ENCODE measurements at places on chromosomes 7 and 10.

- no peak for DNase-seq
These were observed 15.9 kb downstream of the VPS41 start for GRCh38 chr7:38893061-38893460.

DNA sequence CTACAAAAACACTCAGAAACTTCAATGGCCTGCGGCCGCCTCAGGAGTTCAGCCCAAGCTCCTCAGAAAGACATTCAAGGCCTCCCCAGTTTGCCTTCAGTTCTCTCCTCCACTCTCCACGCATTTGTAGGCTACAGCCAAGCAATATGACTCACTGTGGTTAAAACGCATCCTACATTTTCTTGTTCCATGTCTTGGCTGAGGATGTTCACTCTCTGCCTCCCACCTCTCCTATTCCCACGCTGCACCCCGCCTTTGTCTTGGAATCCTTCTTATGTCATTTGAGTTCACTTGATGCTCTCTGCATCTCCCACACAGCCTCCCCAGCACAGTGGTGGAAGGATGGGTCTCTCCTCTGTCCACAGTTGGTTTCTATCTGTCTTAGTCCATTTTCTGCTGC lies 184.8 kb downstream of the NPSR1 start:
- no peak for DNase-seq

- DNase-seq: no peak
These were observed 109.5 kb upstream of the CDK6 start for GRCh38 chr7:92945840-92946239.

GRCh38 chr7:45638916-45639315 lies 64.7 kb downstream of the ADCY1 start:
- no peak for DNase-seq

DNA sequence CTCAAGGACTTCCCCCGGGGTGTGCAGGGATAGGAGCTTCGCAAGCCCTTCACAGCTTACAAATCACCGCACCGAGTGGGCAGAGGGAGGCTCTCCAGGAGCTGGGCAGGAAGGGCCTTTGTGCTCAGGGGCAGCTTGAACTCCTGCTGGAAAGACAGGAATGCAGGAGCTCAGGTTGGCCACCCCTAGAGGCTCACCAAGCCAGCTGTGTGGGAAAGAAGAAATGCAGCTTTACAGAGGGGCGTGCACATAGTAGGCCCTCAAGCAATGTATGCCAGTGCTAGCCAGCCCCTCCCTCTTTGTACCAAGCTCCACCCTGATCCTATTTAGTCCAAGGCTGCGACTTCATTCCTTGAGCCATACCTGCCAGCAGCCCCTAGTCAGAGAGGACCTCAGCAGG lies 26.1 kb downstream of the STRA8 start:
- no peak for DNase-seq

DNA sequence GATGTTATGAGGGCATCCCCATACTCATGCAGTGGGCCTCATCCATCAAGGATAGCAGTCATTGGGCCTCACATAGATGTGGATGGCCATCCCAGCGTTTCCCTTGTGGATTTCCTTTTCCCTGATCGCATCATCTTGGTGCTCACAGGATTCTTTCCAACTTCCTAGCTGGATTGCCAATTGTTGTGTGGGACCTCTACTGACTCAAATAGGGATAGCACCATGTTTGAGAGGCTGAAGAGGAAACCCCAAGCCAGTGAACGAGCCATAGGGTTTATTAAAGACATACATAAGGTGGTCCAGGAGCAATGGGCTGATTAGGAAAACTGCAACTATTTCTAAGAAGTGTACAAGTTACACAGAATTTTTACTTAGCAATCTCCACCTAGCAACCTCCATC lies 21.8 kb downstream of the ASZ1 start:
- no peak for DNase-seq

GRCh38 chr7:15609287-15609686 lies 47.5 kb upstream of the AGMO start:
- DNase-seq: no peak

DNA sequence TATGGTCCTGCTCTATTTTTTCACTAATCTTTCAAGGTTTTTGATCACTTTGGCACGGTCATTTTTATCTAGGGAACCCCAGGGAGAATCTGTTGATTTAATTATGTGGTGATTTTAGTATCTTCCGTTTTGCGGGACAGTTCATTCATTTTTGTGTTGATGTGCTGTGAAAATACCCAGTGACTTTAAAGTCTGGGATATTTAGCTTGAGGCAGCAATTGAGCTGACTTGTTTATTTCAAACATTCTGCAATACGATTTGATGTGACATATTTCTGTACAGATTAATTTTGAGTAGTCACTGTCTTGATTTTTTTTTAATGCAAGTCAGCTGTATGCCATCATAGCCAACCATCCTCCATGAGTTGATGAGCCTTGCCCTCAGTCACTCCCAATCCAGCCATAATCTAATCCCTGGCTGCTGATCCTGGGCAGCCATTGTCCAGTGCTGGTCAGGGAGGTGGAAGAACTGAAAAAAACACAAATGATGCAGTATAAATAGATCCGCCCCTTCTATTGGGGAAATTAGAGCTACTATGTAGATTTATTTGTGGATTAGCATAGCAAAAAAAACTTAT lies 183.4 kb downstream of the CCSER2 start:
- DNase-seq: no peak

DNA sequence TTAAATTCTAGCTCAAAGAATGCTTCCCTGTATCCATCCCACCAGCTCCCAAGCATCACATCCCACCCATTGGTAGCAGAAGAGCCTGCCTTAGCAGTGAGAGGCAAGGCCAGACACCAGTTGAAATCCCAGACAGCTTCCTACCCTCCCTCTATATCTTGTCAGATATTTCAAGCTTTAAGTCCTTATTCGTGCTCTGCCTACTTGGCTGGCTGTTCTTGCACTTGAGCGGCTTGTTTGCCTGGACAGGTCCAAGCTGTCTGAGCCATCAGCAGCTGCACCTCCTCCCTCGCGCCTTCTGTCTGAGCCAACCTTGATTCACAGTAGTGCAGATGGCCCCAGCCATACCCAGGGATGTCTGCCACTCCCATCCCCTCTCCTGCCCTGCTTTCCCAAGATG lies 16.4 kb downstream of the LRRC4 start:
- no peak for DNase-seq

- no peak for DNase-seq
These were observed 46.2 kb upstream of the C10orf67 start for GRCh38 chr10:23390809-23391208.

GRCh38 chr7:114081606-114082425 lies 163.0 kb upstream of the PPP1R3A start:
- no peak for DNase-seq

DNA sequence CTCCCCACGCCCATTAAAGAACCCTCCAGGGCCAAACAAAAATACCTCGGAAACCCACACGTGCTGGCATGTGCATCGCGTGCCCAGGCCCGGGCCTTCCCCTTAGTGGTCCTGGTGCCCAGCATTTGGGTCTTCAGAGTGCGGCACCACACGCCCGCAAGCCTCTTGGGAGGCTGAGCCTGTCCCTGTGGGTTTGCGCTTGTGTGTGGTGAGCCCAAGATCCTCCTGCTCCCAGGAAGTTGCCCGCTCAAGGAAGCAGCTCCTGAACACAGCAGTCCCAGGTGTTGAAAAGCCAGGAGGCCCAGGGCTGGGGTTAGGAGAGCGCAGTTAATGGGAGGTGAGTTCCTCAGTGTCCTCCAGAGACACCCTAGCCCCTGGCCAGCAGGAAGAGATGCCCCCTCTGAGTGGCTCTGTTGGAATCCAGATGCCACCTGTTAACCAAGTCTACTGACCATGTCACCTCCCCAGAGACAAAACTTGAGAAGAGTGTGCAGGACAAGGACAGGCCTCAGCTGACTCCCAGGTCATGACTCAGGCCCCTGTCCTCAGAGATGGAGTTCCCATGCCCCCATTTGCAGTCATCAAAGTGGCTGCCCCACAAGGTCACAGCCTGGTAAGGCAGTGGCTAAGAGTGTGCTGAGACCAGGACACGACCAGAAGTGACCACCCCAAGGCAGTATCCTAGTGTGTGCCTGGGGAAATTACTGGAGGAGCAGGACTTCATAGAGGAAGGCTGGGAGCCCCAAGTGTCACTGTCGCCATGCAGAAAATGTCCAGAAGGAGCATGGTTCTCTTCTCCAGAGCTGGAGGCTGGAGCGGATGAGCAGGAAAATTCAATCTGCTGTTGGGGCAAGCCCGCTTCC lies 5.2 kb downstream of the FZD9 start:
- DNase-seq: no peak

GRCh38 chr7:114502454-114503254 lies 88.0 kb downstream of the FOXP2 start:
- no peak for DNase-seq

DNA sequence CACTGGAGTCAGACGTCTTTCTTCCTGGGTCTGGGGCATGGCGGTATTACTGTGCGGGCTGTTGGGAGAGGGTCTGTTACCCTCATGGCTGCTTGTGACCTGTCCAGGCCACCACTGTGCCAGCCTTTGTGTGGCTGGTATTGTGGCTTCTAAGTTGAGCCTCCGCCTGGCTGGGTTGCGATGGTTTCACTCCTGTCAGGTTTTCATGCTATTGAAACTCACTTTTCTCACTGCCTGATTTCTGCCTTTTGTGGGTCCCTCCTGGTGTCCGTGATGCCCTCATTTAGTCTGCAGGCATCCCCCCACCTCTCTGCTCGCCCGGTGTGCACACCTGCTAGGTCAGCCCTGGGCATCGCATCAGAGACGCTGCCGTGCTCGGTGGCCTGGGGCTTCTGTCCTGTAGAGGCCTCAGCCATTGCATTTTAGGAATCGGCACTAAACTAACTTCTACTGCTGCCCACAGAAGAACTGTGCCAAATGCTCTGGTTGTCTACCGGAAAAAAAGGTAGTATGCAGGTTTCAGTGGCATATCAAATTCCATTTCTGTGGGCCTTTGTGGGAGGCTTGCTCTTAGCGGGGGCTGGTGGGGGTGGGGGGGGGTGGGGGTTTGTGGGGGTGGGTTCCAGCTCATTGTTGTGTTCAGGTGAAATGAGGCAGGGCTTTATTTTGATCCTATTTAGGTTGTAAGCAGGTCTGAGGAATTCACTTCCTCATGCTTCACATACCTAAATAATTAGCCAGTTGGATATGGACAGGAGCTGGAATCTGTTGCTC lies 64.3 kb downstream of the MGMT start:
- DNase-seq: no peak

- DNase-seq: no peak
These were observed 50.4 kb upstream of the C7orf33 start for GRCh38 chr7:148540041-148540738.

- DNase-seq: no peak
These were observed 625.1 kb downstream of the DNAJB6 start for GRCh38 chr7:157961731-157962457.

Measured in activated CD8-positive, alpha-beta memory T cell treated with anti-CD3 and anti-CD28 coated beads for 1 hour (primary cell).